K562 (cell line): ENCODE measurements at places on chromosomes 7 and 10. TPM values are rescaled to one million over a fixed set of nuclear protein-coding genes. Genes with fewer than 3 reads are reported as not detected.

DNA sequence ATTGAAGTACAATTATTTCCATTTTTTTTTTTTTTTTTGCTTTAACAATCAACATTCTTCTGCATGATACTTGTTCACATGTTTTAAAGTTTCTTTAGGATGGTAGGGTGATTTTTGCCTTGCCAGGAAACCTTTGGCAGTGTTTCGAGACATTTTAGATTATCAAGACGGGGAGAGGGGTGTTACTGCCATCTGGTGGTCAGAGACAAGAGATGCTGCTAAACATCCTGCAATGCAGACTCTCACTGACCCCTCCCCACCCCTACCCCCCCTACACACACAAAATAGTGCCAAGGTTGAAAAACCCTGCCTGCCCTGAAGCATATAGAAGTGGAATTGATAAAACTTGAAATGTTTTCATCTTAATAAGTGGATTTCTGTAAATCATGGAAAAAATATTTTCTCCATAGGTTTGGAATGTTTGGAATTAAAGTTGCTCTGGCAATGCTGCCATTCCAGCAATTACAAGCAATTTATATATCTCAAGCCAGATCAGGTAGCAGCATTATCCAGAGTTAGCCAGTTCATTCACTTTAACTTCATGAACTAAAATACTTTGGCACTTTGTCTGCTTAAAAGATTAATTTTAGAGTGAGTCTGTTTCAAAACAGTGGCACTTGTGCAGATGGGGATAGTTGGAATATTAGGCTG lies 62.1 kb downstream of the SDHAF3 start:
- H3K27me3 ChIP-seq: no peaks in the 10 kb centered on the region
- H3K4me1 ChIP-seq: no peaks in the 10 kb centered on the region
- no peak overlapping the region for H3K27ac ChIP-seq
- peak; percentile 71 for DNase-seq

DNA sequence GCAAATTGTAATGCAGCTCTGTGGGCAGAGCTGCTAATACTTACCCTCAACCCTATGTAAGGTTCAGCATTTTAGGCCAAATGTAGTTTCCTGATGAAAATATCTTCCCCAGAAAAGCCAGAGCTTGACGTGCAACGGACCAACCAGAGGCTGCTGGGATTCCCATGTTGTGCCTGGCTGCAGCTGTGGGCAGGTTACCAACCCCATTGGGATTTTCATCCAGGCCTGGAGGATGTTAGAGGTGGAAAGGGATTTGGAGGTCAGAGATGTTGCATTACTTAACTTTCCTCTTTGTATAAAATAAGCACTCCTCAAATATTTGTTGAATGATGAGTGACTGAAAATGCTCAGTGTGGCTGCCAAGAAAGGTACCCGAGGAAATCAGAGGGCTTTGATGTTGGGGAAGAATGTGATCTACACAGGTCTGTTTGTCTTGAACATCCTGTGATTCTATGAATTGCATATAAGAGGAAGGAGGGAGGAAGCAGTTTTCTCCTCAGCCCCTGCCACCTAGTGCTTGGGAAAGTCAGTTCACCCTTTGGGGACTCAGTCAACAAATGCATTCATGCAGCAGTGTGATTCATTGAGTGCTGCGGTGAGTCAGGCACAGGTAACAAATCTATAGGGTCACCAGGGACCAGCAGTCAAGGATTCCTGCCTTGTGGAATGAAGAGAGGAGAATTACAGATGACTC lies 487.2 kb downstream of the RPS24 start:
- no peaks in the 10 kb centered on the region for H3K4me1 ChIP-seq
- no peak overlapping the region for H3K27ac ChIP-seq
- no peaks in the 10 kb centered on the region for H3K36me3 ChIP-seq
- no peak overlapping the region for H3K4me3 ChIP-seq
- no peak for DNase-seq
- peaks cover 11% of the 10 kb centered on the region for H3K27me3 ChIP-seq

Gene ERVW-1
- total RNA-seq: not detected in 2 replicates

DNA sequence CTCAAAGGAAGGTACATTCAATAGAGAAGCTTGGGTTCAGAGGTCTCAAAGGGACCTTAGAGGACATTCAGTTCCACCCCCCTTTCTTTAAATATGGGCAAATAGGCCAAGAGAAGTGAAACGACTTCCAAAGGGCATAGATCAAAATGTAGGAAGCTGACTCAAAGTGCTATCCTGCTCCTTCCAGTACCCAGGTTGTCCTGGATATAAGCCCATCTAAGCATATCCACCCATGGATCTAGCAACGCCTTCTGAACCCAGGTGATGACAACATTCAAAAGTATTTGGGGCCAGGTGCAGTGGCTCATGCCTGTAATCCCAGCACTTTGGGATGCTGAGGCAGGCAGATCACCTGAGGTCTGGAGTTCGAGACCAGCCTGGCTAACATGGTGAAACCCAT lies 5.3 kb downstream of the ATXN7L1 start:
- no peak overlapping the region for H3K27ac ChIP-seq
- peaks cover 5% of the 10 kb centered on the region for H3K4me1 ChIP-seq
- DNase-seq: no peak
- no peaks in the 10 kb centered on the region for H3K27me3 ChIP-seq
- no peaks in the 10 kb centered on the region for H3K36me3 ChIP-seq
- no peak overlapping the region for H3K4me3 ChIP-seq

Gene AEBP1
- 0.78 and 0.87 TPM in 2 replicates for total RNA-seq

Gene ST8SIA6
- total RNA-seq: 5.0 and 6.6 TPM in 2 replicates

- no peaks in the 10 kb centered on the region for H3K36me3 ChIP-seq
- no peak overlapping the region for H3K27ac ChIP-seq
- H3K4me1 ChIP-seq: no peaks in the 10 kb centered on the region
- no peak overlapping the region for H3K4me3 ChIP-seq
- peaks cover 78% of the 10 kb centered on the region for H3K27me3 ChIP-seq
Observed at GRCh38 chr7:73648593-73649332, 18.9 kb upstream of the VPS37D start.

Gene TRIM56
- 26.6 and 29.7 TPM in 2 replicates for total RNA-seq

- no peak for DNase-seq
- H3K27me3 ChIP-seq: no peaks in the 10 kb centered on the region
- H3K36me3 ChIP-seq: no peaks in the 10 kb centered on the region
- no peak overlapping the region for H3K27ac ChIP-seq
Observed at GRCh38 chr10:89398003-89398749, 5.8 kb downstream of the IFIT1 start.

- DNase-seq: no peak
- no peaks in the 10 kb centered on the region for H3K4me1 ChIP-seq
- no peaks in the 10 kb centered on the region for H3K27me3 ChIP-seq
- H3K27ac ChIP-seq: no peak overlapping the region
Observed at GRCh38 chr10:88254091-88254490, 329.0 kb downstream of the RNLS start.

Gene BRI3
- 55.1 and 57.4 TPM in 2 replicates for total RNA-seq

DNA sequence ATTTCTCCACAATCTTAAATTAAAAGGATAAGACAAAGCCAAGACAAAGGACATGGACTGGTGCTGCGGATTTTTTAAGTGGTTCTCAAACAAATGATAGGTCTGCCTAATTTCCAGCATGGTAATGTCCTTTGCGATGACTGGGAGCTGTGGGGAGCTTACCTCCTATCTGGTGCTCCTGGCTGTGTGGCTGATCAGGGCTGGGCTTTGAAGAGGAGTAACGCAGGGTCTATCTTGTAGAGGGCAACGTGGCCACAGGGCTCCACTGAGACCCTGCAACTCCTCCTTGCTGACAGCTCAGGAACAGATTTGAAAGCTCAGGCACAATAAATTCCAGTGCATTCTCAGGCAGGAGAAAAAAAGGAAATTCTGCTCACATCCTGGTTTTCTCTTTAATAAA lies 103.1 kb upstream of the SFMBT2 start:
- no peak for DNase-seq
- no peaks in the 10 kb centered on the region; the same call in 2 of the 3 replicates for H3K4me1 ChIP-seq
- H3K36me3 ChIP-seq: no peaks in the 10 kb centered on the region
- H3K27me3 ChIP-seq: peaks cover 15% of the 10 kb centered on the region

DNA sequence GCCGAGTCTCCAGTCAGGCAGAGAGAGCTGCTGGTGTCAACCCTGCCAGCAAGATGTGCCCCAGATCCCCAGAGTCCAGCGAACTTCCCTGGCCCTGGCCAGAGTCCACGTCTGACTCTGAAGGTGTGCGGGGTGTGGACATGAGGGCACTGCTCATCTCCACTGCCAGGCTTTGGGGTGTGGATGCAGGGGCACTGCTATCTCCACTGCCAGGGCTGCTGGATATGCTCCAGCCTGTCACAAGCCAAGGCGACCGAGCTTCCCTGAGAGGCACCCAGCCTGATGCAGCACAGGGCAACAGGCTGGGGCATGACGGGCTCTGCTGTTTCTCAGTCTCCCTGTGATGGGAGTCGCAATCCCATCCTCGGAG lies 596.8 kb downstream of the PTPRN2 start:
- H3K36me3 ChIP-seq: no peaks in the 10 kb centered on the region
- no peak for DNase-seq
- H3K4me1 ChIP-seq: no peaks in the 10 kb centered on the region
- H3K4me3 ChIP-seq: no peak overlapping the region
- no peak overlapping the region for H3K27ac ChIP-seq
- peaks cover 90% of the 10 kb centered on the region for H3K27me3 ChIP-seq

GRCh38 chr7:25813381-25813780 lies 338.6 kb upstream of the NFE2L3 start:
- H3K36me3 ChIP-seq: no peaks in the 10 kb centered on the region
- no peak overlapping the region for H3K4me3 ChIP-seq
- DNase-seq: no peak
- H3K27ac ChIP-seq: no peak overlapping the region

Gene CFAP70
- 0.86 and 0.92 TPM in 2 replicates for total RNA-seq

DNA sequence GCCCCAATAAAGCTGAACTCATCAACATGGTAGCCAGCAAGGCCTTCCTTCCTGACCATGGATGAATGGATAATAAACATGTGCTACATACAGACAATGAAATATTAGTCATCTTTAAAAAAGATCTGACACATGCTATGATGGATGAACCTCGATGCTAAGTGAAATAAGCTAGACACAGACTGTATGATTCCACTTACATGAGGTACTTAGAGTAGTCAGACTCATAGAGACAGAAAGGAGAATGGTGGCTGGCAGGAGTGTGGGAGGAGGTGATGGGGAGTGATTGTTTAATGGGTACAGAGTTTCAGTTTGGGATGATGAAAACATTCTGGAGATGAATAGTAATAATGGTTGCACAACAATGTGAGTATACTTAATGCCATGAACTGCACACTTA lies 114.1 kb upstream of the SORCS3 start:
- no peaks in the 10 kb centered on the region for H3K27me3 ChIP-seq
- H3K36me3 ChIP-seq: no peaks in the 10 kb centered on the region
- no peaks in the 10 kb centered on the region for H3K4me1 ChIP-seq
- H3K27ac ChIP-seq: no peak overlapping the region
- H3K4me3 ChIP-seq: no peak overlapping the region

DNA sequence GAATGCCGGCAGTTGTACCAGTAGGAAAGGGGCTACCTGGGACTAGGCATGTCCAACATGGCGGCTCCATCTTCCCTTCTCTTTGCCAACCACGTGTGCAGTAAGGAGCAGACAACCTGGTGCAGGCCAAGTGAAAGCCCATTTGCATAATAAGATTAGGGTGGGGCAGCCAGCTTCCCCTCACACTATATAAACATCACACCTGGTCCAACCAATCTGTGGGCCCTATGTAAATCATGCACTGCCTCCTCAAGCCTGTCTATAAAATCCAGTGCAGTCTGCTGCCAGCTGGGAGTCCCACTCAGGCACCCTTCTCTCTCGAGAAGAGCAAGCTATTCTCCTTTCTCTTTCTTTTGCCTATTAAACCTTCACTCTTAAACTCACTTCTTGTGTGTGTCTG lies 429.3 kb downstream of the CALN1 start:
- no peak for DNase-seq
- H3K27me3 ChIP-seq: peaks cover 12% of the 10 kb centered on the region; the same call in 1 of the 2 replicates

Gene MUC3A
- total RNA-seq: 1.6 and 2.6 TPM in 2 replicates

DNA sequence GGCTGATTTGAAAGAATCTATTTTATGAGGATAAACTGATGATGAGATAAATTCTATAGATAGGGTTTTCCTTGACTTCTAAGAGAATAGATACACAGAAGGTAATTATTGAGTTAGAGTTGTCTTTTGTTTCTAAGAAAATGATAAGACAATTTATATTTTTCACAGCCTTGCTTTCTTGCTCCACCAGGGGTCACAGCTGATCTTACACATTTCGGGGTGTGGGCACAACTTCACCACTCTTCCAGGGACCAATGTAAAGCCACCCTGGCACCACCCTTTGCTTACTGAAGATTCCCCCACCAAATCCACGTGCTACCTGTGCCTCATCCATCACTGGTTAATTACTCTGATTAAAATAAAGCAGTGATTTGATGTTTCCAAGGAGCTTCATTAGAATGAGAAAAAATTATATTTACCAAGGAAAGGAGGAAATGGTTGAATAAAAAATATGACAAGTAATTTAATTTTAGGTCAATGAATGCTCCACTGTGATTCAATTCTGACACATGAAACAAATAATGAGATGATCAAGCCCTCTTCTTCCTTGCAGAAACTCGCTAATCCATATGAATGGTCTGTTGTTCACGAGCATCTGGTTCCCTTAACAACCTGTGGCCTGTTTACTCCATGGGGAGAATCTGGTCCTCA lies 177.3 kb upstream of the TNS3 start:
- H3K4me3 ChIP-seq: no peak overlapping the region
- no peaks in the 10 kb centered on the region for H3K4me1 ChIP-seq
- no peak overlapping the region for H3K27ac ChIP-seq
- no peak for DNase-seq
- H3K27me3 ChIP-seq: peaks cover 3% of the 10 kb centered on the region
- H3K36me3 ChIP-seq: no peaks in the 10 kb centered on the region

DNA sequence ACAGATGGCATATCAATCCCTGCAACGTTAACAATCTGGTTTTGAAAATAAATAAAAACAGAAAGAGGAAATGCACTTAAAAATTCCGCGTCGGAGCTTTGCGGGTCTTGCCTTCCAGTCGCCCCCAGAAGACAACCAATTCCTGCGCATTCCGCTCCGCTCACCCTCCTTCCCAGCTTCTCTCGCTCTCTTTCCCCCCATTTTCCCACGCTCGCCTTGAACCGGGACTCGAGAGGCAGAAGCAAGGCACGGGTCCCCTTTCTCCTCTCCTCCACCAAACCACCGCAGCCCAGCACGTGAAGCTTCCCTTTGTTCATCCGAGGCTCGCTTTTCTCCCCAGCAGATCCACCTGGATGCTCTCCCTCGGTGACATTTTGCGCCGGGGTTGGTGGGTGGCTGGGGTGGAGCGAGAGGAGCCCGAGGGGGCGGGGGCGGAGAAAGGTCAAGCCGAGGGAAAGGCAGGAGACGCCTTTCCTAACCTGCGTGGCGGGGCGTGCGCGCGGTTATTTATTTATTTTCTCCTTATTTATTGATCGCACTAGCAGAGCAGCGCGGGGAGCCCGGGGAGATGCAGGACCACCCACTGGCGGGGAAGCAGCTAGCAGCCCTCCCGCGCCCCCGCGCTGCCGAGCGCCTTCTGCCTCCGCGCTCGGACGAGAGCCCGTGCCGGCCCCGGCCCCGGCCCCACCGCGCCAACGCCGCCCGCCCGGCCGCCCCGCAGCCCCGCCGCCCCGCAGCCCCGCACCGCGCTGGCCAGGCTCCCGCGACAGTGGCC lies at the start of gene KCND2:
Gene KCND2, plus strand, starts transcription at position 475 of the 775 bp plus-strand sequence.
- H3K4me1 ChIP-seq: no peaks in the 10 kb centered on the region
- H3K36me3 ChIP-seq: no peaks in the 10 kb centered on the region
- no peak within 1 kb of the TSS for H3K27ac ChIP-seq
- no peak within 1 kb of the TSS for H3K4me3 ChIP-seq
- H3K27me3 ChIP-seq: peaks cover 13% of the 10 kb centered on the region
